ENCODE measurements at places on chromosomes 2 and 18.

GRCh38 chr2:168338803-168339437 is 91.5 kb upstream of the STK39 start:
- DNase-seq = no peak

DNA sequence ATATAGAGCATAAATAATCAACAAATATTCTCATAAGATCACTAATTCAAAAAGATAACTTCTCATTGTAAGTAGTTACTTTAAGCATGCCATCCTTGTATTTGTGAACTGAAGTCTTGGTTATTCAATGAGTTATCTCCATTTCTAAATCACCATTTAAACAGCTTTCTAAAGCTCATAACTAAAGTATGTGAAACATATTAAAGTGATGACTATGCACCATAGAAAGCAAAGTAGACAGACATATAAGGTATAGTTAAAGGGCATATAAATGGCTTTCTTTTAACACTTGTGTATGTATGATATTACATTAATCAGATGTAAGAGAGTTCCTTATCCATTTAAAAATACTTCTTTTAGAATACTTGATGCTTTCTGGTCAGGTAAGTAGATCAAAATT is 83.5 kb downstream of the IKZF2 start:
- DNase-seq = no peak

DNA sequence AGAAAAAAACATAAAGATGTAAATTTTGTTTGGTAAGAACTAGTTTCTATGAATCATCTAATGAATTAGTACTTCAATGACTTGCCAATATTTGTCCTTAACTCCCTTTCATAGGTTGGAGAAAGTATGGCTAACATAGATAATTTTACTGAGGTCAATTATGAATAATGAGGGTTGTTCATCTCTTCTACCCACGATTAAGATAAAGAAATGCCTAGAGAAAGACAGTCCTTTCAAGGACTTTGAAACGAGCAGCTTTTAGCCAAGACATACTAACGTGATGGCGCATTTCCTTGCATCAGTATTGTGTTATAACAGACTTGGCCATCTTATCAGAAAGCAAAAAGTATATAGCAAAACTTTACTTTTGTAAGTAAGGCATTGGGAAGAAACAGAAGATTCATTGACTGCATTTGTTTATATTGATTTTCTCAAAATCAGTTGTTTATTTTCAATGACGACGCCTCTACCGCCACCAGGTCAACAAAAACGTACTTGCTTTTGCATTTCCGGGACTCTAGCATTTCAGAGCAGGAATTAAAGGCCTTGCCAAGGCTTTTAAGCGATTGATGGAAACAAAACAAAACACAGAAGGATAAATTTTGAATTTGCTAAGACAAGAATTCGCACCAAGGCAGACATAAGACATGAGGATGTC is 961 bp downstream of the RBM43 start:
- no peak for DNase-seq

DNA sequence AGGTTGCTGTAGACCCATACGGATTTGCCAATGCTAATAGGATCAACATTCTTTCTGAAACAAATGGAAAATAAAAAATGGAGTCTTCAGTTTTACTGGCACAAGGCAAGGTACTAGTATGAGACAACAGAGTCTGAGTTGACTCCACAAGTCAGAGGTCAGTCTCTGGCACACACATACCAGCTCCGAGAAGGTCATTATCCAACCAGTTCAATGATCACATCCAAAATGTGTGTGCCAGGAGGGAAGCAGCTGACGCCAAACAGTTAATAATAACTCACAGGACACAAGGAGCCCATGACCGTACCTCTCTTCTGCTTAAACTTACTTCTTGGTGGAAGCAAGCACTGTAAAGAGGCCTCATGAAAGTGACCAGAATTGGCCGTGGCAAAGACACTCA is 528.6 kb downstream of the ZNF516 start:
- DNase-seq = no peak

GRCh38 chr2:228048838-228049490 is 132.5 kb downstream of the SPHKAP start:
- no peak for DNase-seq

DNA sequence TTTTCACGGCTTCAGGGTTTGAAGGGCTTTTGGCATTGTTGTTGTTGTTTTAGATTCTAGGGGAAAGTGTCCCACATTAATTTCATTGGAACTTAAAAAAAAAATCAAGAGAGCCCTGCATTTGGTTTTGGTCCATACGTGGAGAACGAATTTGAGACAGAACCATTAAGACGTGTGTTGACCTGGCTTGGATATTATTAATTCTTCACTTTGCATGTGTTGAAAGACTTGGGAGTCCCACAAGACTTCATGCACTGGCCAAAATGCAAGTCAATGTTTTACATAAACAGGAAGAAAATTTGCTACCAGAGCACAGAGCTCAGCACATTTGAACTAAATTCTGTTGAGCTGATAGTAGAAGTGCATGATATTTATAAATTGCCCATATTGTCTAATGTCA is 761.2 kb upstream of the ACVR2A start:
- DNase-seq = no peak

GRCh38 chr2:231680285-231680991 is 27.9 kb upstream of the PTMA start:
- DNase-seq = no peak

DNA sequence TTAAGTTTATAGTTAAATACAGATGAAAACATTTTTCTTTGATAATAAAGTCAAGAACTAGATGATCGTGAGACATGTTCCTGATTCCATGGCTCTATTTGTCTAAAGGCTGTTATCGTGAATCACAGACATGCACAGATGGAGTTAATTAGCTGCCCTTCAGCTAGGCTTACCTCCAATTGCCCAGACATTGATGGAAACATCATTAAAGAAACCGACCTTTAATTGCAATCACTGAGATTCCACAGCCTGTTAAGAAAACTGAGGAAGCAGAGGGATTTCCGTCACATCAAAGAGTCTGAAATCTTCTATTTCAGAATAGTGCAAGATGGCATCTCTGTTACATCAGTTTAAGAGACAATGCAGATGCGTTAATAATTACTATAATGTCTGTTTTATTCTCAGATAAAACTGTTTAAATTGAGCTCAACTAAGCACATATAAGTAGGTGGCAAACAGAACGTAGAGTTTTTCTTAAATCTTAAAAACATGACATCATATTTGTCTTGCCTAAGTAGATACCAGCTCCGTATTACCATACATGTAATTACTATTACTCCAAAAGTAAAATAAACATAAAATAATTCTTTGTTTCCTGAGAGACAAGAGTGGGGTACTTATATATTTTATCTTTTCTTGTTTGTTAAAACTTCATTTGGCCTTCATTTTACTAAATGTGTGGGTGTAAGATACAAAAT is 23.9 kb upstream of the CRACDL start:
- no peak for DNase-seq
